Cerebellum (tissue), 4 donors: ENCODE measurements at places on chromosomes 3 and 15. TPM values are rescaled to one million over a fixed set of nuclear protein-coding genes. Genes with fewer than 3 reads are reported as not detected.

FAM219B gene
- 53.6 TPM for total RNA-seq

PRR20G gene
- not detected for total RNA-seq

CCR3 gene
- not detected for total RNA-seq

GRCh38 chr3:106256249-106256957 lies 387.6 kb upstream of the CBLB start:
- DNase-seq = no peak

GRCh38 chr3:40871394-40871793 lies 327.9 kb upstream of the CTNNB1 start:
- no peak for DNase-seq

GRCh38 chr15:31815411-31816155 lies 214.7 kb upstream of the CHRNA7 start:
- DNase-seq = no peak

GRCh38 chr15:27133249-27133648 lies 162.3 kb downstream of the GABRG3 start:
- DNase-seq = no peak
